Endothelial cell (in vitro differentiated cells): ENCODE measurements at places on chromosomes 7 and 10. TPM values are rescaled to one million over a fixed set of nuclear protein-coding genes. Genes with fewer than 3 reads are reported as not detected.

DNA sequence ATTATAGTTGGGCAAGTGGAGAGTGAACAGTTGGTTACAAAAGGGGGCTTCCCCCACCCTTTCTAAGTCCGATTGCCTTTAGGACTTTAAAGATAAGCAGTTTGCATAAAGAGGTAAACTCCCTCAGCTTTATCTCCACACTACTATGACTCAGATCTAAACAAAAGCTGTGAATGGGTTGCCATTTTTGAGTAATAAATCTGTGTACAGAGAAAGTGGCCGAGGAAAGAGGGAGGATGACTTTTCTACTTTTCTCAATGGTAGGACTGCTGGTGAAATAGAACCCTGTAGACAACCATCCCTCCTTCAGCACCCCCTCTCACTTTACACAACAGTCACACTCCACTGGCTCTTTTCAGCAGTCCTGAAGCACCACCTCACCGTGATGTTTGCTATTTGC lies 71.2 kb downstream of the DNMBP start:
- H3K4me3 ChIP-seq, result no peak overlapping the region
- no peaks in the 10 kb centered on the region for H3K27me3 ChIP-seq
- H3K27ac ChIP-seq, result no peak overlapping the region
- H3K36me3 ChIP-seq, result peaks cover 27% of the 10 kb centered on the region
- no peaks in the 10 kb centered on the region for H3K4me1 ChIP-seq
- DNase-seq, result no peak

- no peak overlapping the region for H3K27ac ChIP-seq
- no peaks in the 10 kb centered on the region for H3K27me3 ChIP-seq
- no peak for DNase-seq
- no peaks in the 10 kb centered on the region for H3K36me3 ChIP-seq
Measured at GRCh38 chr7:15418264-15418663, 143.6 kb downstream of the AGMO start.

GRCh38 chr7:92768501-92769393 lies 67.6 kb downstream of the CDK6 start:
- H3K4me1 ChIP-seq, result no peaks in the 10 kb centered on the region
- no peak overlapping the region for H3K4me3 ChIP-seq
- H3K36me3 ChIP-seq, result peaks cover 4% of the 10 kb centered on the region
- no peaks in the 10 kb centered on the region for H3K27me3 ChIP-seq
- no peak for DNase-seq
- H3K27ac ChIP-seq, result no peak overlapping the region

DNA sequence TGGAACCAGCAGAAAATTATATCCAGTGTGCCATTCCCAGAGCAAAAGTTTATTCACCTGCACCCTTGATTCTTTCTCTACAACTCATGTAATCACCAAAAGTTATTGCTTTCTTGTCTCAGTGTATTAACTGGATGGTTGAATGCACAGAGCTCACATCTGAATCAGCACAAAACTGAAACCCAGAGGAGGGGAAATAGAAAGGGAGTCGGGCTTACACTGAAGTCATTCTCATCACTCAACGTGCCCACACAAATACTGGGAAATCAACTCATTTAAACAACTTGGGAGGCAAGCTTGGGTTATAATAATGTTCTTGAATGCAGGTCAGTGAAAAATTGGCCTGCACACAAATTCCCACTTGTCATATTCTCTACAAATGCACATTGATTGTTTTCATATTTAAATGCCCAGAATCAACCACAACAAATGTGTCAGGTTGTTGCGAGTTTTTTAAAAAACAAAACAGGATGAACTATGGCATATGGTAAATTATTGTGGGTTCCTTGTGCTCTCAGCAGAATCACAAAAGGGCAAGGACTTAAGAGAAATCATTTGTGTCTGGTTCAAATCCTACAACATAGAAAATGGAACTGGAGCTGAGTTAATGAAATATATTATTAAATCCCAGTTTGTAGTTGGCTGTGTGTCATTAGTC lies 125.9 kb upstream of the NOBOX start:
- H3K27me3 ChIP-seq, result peaks cover 2% of the 10 kb centered on the region
- H3K27ac ChIP-seq, result no peak overlapping the region
- no peak overlapping the region for H3K4me3 ChIP-seq
- DNase-seq, result no peak
- H3K4me1 ChIP-seq, result no peaks in the 10 kb centered on the region

DNA sequence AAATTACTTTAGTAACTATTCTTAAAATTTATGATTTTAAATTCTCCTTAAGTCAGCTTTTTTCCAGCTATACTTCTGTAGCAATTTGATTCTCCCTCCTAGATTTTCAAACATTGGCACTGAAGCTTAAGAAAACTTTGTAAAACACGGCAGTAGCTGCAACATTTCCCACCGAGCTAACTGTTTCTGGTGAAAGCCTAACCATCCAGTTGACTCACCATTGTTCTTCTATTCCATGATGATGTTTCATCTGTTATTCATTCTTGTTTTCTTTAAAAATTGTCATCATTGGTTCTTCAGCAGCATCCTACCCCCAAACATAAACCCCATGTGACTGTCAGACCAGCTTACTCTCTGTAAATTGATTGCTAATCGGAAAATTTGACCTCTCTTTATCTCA lies 312.3 kb downstream of the DGKB start:
- no peaks in the 10 kb centered on the region for H3K27me3 ChIP-seq
- H3K27ac ChIP-seq, result no peak overlapping the region
- DNase-seq, result no peak
- no peaks in the 10 kb centered on the region for H3K36me3 ChIP-seq
- no peaks in the 10 kb centered on the region for H3K4me1 ChIP-seq

GRCh38 chr10:97000487-97001182 lies 168.5 kb downstream of the LCOR start:
- H3K36me3 ChIP-seq, result no peaks in the 10 kb centered on the region
- H3K4me3 ChIP-seq, result no peak overlapping the region
- DNase-seq, result peak; percentile 51
- H3K27ac ChIP-seq, result no peak overlapping the region

- peaks cover 8% of the 10 kb centered on the region for H3K4me1 ChIP-seq
- H3K27me3 ChIP-seq, result peaks cover 25% of the 10 kb centered on the region
- H3K27ac ChIP-seq, result no peak overlapping the region
Measured at GRCh38 chr10:86659161-86659691, 4.9 kb downstream of the OPN4 start.

GRCh38 chr10:80094231-80094630 lies 15.8 kb downstream of the TMEM254 start:
- H3K36me3 ChIP-seq, result no peaks in the 10 kb centered on the region
- H3K4me1 ChIP-seq, result no peaks in the 10 kb centered on the region
- H3K4me3 ChIP-seq, result no peak overlapping the region
- DNase-seq, result no peak

- DNase-seq, result no peak
- no peak overlapping the region for H3K4me3 ChIP-seq
- peaks cover 22% of the 10 kb centered on the region for H3K4me1 ChIP-seq
- H3K27ac ChIP-seq, result no peak overlapping the region
- H3K27me3 ChIP-seq, result no peaks in the 10 kb centered on the region
- no peaks in the 10 kb centered on the region for H3K36me3 ChIP-seq
Measured at GRCh38 chr10:62858364-62858763, 42.2 kb upstream of the EGR2 start.

- no peak overlapping the region for H3K27ac ChIP-seq
- H3K27me3 ChIP-seq, result peaks cover 9% of the 10 kb centered on the region
- DNase-seq, result no peak
- H3K4me1 ChIP-seq, result peaks cover 8% of the 10 kb centered on the region
Measured at GRCh38 chr10:609868-610545, 79.5 kb downstream of the DIP2C start.

DNA sequence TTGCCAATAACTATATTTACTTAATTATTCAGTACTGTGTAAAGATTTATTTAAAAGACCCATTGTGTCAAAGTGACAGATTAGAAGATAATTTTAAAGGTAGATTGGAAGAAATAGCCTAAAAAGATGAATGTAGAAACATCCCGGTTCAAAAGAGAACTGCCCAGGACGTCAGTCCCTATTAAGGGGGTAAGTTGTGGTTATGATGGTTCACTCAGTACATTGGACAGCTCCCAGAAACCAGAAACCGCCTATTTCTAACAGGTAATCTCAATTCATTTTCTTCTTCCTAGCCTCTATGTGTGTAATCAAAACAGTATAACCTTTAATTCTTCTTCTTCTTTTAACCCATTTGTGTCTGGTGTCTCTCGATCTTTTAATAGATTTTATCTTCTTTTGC lies 1.5 kb upstream of the FERD3L start:
- peak; percentile 33 for DNase-seq
- no peak overlapping the region for H3K27ac ChIP-seq
- H3K36me3 ChIP-seq, result no peaks in the 10 kb centered on the region
- H3K4me1 ChIP-seq, result peaks cover 17% of the 10 kb centered on the region

GRCh38 chr10:4034907-4035598 lies 250.0 kb upstream of the KLF6 start:
- no peak for DNase-seq
- no peaks in the 10 kb centered on the region for H3K4me1 ChIP-seq
- no peaks in the 10 kb centered on the region for H3K36me3 ChIP-seq
- H3K27ac ChIP-seq, result no peak overlapping the region

DNA sequence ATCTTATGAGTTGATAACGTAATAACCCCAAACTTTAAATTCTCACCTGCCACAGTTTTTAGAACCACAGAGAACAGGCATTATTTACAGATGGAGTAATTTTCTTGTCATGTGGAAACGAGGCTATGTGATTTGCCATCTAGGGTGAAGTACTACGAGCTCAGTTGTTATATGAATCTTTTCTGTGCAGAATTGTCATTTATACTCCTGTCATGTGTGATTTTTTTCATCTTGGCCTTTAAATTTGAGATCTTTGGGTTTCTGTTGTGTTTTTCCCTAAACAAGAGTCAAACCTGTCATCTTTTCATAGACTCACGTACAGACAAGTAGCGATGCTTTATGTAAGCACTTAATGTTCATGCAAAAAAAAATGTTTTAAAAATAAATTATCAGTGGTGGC lies 153.7 kb upstream of the TAC1 start:
- peaks cover 3% of the 10 kb centered on the region for H3K27me3 ChIP-seq
- no peak for DNase-seq
- H3K27ac ChIP-seq, result no peak overlapping the region
- H3K4me1 ChIP-seq, result peaks cover 6% of the 10 kb centered on the region
- no peaks in the 10 kb centered on the region for H3K36me3 ChIP-seq

DNA sequence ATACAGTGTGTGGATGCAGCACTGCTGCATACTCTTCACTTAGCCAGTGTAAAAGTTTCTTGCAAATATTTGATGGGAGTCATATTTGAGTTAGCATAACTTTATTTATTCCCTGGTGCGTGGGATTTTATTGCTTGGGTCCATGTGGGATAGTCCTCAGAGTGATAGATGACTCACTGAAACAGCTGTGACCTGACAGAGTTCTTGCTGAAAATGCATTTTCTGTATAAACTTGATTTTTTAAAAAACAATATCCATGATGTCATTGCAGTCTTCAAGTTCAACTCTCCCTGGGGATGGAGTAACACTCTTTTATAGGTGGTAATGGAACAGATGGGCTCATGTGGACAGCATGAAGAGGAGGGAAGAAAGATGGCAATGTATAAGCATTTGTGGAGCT lies 310.0 kb downstream of the PPP1R3A start:
- no peaks in the 10 kb centered on the region for H3K4me1 ChIP-seq
- H3K27me3 ChIP-seq, result no peaks in the 10 kb centered on the region
- H3K36me3 ChIP-seq, result no peaks in the 10 kb centered on the region
- no peak for DNase-seq
- no peak overlapping the region for H3K27ac ChIP-seq
- no peak overlapping the region for H3K4me3 ChIP-seq

DNA sequence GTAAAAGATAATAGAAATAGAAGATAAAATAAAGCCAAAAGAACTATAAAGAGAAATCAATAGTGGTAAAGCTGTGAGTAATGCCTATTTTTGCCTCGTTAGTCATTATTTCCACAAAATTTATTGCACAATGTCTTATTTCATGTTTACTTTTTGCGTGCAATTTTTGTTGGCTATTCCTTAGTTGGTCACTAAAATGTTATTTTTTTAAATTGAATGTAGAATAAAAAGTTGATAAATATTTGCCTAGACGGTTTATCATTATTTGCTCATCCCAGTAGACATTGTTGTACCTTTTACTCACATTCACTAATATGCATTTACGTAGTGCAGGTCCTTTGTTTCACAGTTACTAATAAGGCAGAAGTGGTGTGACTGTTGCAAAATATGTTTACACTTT lies 227.8 kb upstream of the BMPER start:
- H3K4me3 ChIP-seq, result no peak overlapping the region
- H3K4me1 ChIP-seq, result peaks cover 15% of the 10 kb centered on the region
- H3K36me3 ChIP-seq, result peaks cover 4% of the 10 kb centered on the region
- no peak for DNase-seq

- H3K27me3 ChIP-seq, result peaks cover 2% of the 10 kb centered on the region
- no peak for DNase-seq
- H3K4me3 ChIP-seq, result no peak overlapping the region
- H3K36me3 ChIP-seq, result no peaks in the 10 kb centered on the region
- H3K4me1 ChIP-seq, result peaks cover 25% of the 10 kb centered on the region
Measured at GRCh38 chr7:155665957-155666287, 21.5 kb downstream of the RBM33 start.

- no peaks in the 10 kb centered on the region for H3K36me3 ChIP-seq
- H3K27ac ChIP-seq, result no peak overlapping the region
- no peak overlapping the region for H3K4me3 ChIP-seq
- DNase-seq, result no peak
- H3K27me3 ChIP-seq, result no peaks in the 10 kb centered on the region
Measured at GRCh38 chr10:100896876-100897461, 15.8 kb upstream of the SLF2 start.

DNA sequence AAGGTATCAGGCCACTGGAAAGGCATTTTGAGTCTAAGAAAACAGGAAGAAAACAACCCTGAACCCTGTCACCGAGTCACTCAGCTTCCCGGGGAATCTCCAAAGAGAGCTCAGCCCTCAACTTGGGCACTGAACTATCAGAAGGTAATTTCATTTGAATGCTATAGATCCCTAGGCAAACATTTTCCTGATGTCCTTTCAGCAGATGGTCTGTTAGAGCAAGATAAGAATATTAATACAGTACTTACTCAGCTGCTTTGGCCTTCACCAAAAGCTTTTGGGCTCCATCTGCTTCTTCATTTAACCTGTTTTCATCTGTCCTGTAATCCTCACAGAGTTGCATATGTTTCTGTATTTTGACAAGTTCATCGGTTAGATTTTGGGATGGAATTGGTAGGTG lies 34.2 kb upstream of the LAMB1 start:
- H3K4me3 ChIP-seq, result no peak overlapping the region
- no peaks in the 10 kb centered on the region for H3K36me3 ChIP-seq
- peaks cover 9% of the 10 kb centered on the region for H3K4me1 ChIP-seq
- H3K27me3 ChIP-seq, result no peaks in the 10 kb centered on the region

The PPP1R3A gene
- total RNA-seq, result not detected

The CLRN3 gene
- 0.31 TPM for total RNA-seq

The PSD gene
- 0.31 TPM for total RNA-seq

The ZPBP gene
- not detected for total RNA-seq

The LAMB4 gene
- total RNA-seq, result 1.1 TPM

The CUBN gene
- total RNA-seq, result 8.8 TPM

The CRYGN gene
- total RNA-seq, result not detected

The RASSF4 gene
- 9.6 TPM for total RNA-seq

The ZNF488 gene
- 0.41 TPM for total RNA-seq

The SFTPA1 gene
- not detected for total RNA-seq

The MAP3K8 gene
- 6.2 TPM for total RNA-seq

The ACHE gene
- total RNA-seq, result 3.0 TPM

The SLIT1 gene
- 0.54 TPM for total RNA-seq
